ENCODE measurements at places on chromosomes 12 and 14.
A peak's percentile ranks its signal among the peaks of the same experiment; 100 is the strongest.

DNA sequence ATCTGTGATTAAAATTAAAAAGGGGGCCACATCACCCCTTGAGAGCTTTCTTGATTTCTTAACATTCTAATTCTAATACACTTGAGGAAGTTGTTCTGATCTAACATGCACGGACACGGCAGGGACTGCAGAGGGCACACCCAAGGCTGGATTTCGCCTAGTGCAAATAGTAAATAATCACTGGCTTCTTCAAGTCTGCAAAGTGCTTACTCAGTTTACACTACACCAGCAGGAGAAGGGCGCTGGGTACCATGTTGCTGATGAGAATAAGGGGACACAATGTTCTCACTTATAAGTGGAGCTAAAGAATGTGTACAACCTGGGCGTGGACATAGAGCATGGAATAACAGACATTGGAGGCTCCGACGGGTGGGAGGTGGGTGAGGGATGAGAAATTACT lies 34.2 kb downstream of the TBX5 start:
- no peak for DNase-seq

DNA sequence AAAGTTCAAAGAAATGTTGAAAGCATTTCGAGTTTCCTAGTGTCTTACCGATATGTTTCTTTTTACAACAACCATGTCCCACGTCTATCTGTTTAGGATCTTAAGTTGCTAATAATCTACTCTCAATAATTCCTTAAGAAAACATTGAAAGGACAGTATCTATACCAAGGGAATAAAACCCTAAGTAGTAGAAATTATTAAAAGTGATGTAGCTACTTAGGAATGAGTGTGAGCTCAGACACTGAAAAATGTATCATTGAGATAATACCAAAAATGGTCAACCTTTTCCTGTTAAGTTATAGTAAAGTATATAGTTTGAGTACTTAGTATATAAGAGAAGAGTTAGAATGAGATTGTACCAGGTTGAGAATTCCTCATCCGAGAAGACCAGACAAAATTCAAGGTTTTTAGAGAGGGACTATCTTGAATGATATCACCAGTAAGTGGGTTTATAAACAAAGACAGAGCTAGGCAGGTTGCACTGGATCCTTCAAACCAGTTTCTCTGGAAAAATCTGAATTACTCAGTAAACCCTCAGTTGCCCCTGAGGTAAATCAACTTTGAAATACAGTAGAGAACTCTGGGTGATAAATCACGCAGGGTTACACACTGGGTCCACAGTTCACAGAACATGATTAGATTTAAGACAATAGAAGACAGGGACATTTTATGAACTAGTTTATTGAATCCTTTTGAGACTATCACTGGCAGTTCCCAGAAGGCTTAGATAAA lies 96.8 kb downstream of the ERGIC2 start:
- DNase-seq = no peak

GRCh38 chr12:71786829-71787228 lies 32.2 kb downstream of the RAB21 start:
- no peak for DNase-seq

- no peak for DNase-seq
These were observed 23.8 kb upstream of the FICD start for GRCh38 chr12:108491256-108491655.

GRCh38 chr12:88420457-88420856 lies 159.8 kb downstream of the KITLG start:
- DNase-seq = no peak

DNA sequence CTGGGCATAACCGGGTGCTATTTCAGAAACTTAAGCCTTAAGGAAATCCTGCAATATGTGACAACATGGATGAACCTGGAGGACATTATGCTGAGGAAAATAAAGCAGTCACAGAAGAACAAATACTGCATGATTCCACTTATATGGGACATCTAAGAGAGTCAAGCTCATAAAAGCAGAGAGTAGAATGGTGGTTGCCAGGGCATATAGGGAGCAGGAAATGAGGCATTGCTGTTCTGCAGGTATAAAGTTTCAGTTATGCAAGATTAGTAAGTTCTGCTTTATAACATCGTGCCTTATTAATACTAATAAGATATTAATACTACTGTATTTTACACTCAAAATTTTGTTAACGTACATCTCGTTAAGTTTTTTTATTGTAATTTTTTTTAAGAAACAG lies 124.2 kb upstream of the ATF1 start:
- DNase-seq = peak; percentile 15

- DNase-seq = no peak
These were observed 385.9 kb downstream of the BMP4 start for GRCh38 chr14:53570411-53571387.

GRCh38 chr14:103716091-103716801 lies 636 bp downstream of the ZFYVE21 start:
- DNase-seq = no peak

- DNase-seq = no peak
These were observed 40.8 kb downstream of the VDR start for GRCh38 chr12:47863985-47864384.

GRCh38 chr14:94921882-94922585 lies 152.1 kb upstream of the GSC start:
- DNase-seq = no peak

Data from activated naive CD4-positive, alpha-beta T cell treated with anti-CD3 and anti-CD28 coated beads for 36 hours (primary cell).